ENCODE measurements at places on chromosomes 5 and 9.
A peak's percentile ranks its signal among the peaks of the same experiment; 100 is the strongest.

DNA sequence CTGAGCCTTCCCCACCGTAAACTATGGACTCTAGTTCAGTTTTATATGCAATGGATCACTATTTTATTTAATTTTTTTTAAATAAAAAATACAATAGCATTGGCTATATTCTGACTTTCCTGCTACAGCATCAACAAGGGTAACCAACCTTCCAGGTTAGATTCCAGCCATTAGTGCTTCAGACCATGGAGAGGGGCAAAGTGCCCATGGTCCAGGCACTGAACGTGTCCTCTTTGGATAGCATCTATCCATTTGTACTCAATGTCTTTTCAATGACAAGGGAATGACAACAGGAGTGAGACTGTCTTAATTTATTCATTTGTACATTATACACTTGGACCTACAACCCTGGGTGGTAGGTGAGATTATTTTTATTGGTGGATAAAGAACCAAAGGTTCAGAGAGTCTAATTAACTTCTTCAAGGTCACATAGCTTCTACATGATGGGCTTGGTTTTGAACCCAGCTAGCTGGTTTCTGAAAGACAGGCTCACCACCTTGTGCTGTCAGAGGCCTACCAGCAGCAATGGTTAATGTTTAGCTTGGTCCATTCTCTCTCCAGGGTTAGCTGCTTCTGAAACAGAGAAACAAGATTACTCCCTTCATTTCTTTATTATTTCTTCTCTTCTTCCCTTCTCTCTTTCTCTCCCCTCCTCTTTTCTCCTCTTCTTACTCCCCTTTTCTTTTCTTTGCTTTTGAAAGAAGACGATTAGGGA, 11.5 kb downstream of the TMEM171 start:
- DNase-seq: no peak

- no peak for DNase-seq
Measured at GRCh38 chr9:77965445-77966123, 66.0 kb downstream of the GNAQ start.

DNA sequence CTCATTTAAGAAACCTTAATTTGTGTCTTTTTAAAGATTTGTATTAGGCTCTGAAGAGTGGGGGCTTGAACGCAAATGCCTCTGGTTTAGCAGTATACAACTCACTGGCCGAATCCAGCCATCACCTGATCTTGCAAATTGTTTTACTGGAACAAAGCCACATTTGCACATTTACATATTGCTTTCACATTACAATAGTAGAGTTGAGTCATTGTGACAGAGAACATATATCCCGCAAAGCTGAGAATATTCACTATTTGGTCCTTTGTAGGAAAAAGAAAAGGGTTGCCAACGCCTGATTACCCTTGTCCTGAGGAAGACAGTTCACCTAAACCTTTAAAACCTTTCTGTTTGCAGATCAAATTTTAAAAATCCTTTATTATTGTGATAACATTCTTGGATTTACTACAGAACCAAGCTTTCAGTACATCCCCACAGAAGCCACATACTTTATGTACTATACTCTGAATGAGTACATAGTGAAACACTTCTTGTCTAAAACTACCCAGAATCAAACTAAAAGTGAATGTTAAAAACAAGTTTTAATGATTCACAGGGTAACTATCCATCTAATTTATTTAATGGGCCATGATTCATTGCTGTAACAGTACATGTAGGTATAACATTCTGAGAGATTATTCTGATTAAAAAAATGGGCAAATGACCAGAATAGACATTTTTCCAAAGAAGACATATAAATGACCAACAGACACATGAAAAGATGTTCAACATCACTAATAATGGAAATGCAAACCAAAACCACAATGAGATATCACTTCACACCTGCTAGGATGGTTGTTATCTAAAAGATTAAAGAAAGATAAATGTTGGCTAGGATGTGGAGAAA, 161.0 kb downstream of the SLC25A46 start:
- no peak for DNase-seq

DNA sequence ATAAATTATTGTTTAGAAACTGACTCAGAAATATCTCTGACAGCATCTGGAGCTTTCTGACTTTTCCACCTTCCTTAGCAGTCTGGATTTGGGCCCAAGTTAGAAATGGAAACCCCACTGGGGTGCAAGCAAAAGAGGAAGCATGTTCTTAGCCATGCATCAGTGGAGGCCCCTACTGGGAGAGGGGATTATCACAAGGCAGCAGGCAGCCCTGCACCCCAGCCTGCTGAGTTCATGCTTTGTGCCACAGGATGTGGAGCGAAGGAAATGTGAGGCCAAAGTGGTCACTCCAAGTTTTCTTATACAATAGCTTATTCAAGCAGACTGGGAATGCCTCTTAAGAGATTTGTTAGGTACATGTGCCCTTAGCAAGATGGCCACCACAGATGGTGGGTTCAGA, 146.5 kb upstream of the TLX3 start:
- DNase-seq: no peak

DNA sequence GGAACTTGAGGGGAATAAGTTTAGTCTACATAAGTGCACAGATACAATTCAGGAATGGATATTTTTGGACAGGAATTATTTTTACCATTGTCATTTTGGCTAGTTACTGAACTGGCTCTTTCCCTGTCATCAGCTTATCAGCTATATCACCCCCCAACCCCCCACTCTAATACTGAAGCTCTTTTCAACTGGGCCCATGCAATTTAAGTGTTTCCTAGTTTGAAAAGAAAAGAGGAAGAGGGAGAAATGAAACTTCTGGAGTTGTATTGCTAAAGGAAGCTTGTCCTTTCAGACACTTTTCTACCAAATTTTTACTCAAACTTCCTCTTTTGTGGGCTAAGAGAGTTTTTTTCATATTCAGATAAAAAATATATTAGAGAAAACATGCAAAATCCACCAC, 18.5 kb upstream of the TIMD4 start:
- no peak for DNase-seq

- DNase-seq: no peak
Measured at GRCh38 chr5:82164176-82164976, 113.8 kb downstream of the RPS23 start.

DNA sequence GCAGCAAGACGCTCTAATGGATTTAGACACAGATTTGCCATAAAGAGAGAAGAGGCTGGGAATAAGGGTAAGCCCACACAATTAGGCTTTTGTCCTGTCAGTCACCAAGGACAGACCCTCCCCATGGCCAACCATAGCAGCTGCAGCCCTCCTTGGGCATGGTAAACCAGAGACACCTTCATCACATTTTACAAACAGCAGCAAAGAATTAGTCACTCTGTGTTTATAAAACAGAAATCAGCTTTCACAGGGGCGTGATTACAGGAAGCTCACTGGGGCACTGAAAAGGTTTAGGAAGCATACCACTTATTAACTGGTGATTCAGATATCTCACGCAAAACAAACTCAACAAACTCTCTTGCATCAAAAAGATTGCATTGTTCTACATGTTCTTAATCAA, 37.3 kb upstream of the ZNF622 start:
- no peak for DNase-seq

GRCh38 chr9:6051511-6051950, 36.1 kb upstream of the RANBP6 start:
- no peak for DNase-seq

GRCh38 chr9:130276121-130276520, 10.6 kb downstream of the HMCN2 start:
- no peak for DNase-seq

- DNase-seq: no peak
Measured at GRCh38 chr5:135020111-135020895, 13.7 kb downstream of the PITX1 start.

GRCh38 chr5:109045710-109046109, 298.0 kb downstream of the FER start:
- DNase-seq: no peak

- DNase-seq: peak; percentile 77
Measured at GRCh38 chr9:121698627-121699570, 47.5 kb downstream of the DAB2IP start.

- DNase-seq: no peak
Measured at GRCh38 chr5:137179203-137179602, 319.9 kb downstream of the SPOCK1 start.

GRCh38 chr9:132487351-132487791, 77.4 kb downstream of the CFAP77 start:
- DNase-seq: no peak

- peak; percentile 56 for DNase-seq
Measured at GRCh38 chr5:172683645-172684471, 42.8 kb downstream of the NEURL1B start.

- no peak for DNase-seq
Measured at GRCh38 chr9:71678999-71679398, 89.3 kb downstream of the CEMIP2 start.

DNA sequence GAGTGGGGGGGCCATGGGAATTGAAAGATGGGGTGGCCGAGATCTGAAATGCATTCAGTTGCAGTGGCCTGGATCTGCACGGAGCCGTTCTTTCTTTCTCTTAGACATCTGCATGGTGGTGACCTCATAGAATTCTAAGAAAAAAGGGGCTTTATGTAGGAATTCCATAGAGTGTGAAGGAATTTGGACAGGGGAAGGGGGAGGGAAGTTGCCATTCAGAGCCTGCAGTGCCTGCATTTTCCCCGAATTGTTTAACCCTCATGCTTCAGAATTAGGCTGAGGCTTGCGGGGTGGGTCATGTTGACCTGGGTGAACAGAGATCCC, 4.9 kb downstream of the NEK6 start:
- no peak for DNase-seq

DNA sequence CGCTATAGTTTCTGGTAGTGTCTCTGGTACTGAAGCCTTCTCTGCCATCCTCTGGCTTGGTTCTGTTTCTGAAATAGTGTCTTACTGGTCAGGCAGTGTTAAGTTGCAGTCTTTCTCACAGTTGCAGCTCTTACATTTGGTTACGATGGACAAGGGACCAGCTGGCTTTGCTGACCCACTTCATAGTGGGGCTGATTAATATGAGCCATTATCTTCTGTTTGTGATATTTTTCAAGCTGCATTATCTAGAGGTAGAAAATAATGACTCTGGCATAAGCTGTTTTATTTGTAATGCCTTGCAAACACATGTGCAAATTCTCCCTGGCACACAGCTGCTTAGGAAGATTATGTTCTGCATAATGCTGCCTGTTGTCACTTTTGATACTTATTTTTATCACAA, 199.1 kb downstream of the KDM4C start:
- DNase-seq: no peak

DNA sequence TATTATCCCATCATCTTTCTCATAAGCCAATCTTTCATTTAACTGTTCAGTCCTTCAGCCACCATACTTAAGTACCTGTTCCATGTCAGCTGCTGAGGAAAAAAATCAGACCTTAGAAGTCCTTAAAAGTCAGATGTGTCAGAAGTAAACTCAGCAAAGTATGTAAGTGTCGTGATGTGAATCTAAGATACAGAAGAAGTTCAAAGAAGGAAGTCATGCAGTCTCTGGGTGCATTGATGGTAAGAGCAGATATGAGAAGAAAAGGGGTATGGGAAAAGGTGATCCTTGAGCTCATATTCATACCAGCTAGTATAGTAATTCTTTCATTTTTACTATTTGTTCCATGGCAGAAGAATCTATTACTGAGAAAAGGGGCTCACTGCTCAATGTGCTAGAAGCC, 259.4 kb upstream of the CD180 start:
- DNase-seq: no peak

DNA sequence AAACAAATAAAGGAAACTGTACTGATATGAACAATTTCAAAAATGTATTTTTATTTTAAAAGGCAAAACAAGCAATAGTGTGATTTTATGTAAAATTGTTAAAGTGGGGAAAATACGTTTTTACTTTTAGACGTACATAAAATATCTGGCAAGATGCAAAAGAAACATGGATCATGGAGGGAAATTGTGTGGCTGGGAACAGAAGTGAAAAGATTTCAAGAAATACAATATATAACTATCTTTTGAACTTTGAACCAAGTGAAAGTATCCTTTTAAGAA, 1.5 kb upstream of the ZNF367 start:
- no peak for DNase-seq

- DNase-seq: no peak
Measured at GRCh38 chr5:110784901-110785300, 46.1 kb downstream of the SLC25A46 start.

GRCh38 chr5:180860273-180860886, 696 bp downstream of the ZFP62 start:
- no peak for DNase-seq

DNA sequence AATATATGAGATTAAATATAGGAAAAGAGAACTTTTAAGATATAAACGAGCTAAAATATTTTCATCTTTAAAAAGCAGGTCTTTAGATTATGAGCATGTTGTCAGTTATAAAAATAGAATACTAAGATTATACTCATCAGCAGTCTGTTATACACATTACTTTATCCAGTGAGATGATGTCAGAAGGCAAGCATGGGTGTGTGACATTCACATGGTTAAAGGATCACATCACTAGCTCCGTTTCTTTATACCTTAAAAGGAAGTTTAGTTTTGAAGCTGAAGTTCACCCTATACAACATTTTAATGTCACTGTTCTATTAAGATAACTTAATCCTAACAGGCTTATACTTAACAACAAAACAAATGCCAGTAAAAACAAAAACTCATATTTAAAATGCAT, 59.6 kb downstream of the RICTOR start:
- DNase-seq: no peak

- DNase-seq: no peak
Measured at GRCh38 chr5:81020478-81021167, 60.5 kb downstream of the RASGRF2 start.

DNA sequence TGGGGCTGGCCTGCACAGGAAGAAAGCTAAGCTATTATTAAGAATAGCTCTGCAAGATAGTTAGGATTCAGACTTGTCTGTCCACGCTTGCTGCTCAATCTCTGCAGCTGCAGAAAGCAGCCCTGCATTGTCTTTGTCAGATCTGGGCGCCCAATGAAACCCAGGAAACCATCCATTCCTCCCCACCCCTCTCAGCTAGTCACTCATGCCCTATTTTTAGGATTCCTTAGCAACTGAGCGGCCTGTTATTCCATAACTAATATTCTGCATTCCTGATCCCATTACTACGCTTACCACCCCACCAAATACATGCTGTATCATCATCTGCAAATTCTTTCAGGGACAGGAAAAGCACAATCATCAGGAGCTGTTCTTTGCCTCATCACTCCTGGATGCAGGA, 52.9 kb upstream of the APC start:
- no peak for DNase-seq

- DNase-seq: no peak
Measured at GRCh38 chr9:109372246-109372645, 51.4 kb upstream of the EPB41L4B start.

DNA sequence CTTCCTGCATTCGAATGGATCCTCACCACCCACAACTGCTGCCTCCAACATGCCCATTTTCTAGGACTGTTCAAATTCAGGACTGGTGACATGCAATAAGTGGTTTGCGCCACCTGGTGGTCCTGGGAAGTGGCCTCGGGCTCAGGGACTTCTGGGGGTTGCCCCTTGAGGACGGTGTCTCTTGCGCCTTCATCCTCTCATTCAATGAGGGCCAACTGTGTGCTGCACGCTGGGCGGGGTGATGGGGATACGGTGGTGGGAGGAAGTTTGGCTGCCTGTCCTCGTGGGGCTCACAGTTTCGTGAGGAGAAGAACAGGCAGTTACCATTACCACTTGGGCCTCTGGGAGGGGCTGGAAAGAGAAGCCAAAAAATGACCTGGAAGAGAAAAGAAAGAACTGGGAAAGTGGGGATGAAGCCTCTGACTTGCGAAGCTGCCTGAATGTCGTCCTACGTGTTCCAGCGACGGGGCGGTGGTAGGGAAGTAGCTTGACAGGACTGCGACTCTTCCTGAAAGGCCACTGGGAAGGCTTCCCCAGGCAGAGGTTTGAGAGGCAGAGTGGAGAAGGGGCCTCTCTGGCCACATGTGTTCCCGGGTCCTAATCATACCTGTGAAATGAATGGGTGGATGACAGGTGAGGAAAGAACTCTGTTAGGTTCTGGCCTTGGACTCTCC, 49.0 kb downstream of the PSD2 start:
- peak; percentile 66 for DNase-seq

Data from activated CD4-positive, alpha-beta memory T cell treated with anti-CD3 and anti-CD28 coated beads, Interleukin-2, amount 10 ng/mL, durations not matched to agents 7 days and 5 days (primary cell).